ENCODE measurements at places on chromosomes 4 and X.
A peak's percentile ranks its signal among the peaks of the same experiment; 100 is the strongest.

- no peak for DNase-seq
Observed at GRCh38 chr4:9841072-9841471, 59.6 kb downstream of the DRD5 start.

DNA sequence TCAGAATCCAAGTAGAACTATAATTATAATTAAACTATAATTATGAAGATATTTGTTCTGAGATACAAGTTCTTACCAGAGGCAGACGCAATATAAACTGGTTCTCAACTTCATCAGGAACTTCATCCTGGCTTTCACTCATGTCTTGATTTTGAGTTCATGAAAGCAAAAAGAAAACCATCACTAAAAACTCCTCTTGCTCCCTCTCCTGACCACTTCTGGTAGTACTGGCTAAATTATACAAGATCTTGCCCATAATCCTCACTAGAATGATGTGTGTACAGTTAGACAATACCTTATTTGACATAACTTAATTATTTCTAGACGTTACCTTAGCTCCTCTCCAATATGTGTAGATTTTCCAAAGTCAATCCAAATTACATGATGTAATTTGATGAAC is 3.7 kb downstream of the TAF7L start:
- DNase-seq: no peak

- peak; percentile 8 for DNase-seq
Observed at GRCh38 chrX:130330706-130331105, 9.0 kb upstream of the SLC25A14 start.

DNA sequence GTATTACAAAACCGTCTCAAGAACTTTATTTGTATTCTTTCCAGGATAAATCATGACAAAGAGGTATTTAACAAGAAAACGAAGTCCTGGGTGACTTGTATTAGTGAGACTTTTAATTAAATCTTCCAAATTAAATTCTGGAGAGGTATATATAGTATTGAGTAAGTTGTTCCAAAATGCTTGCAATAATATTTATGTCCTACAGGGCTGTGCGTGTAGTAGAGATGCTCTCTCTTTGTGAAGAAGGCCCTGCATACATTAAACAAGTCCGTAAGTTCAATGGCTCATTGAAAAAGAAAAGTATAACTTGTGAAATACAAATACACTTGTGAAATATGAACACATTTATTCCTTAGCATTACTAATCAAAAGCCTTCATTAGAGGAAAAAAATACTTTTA is 211.4 kb downstream of the ARHGAP24 start:
- DNase-seq: no peak

- DNase-seq: no peak
Observed at GRCh38 chr4:174707051-174707676, 121.9 kb downstream of the GLRA3 start.

GRCh38 chrX:154525606-154526490 is 9.8 kb upstream of the FAM3A start:
- no peak for DNase-seq

GRCh38 chr4:140076307-140076706 is 77.7 kb downstream of the MAML3 start:
- DNase-seq: no peak

GRCh38 chrX:32408389-32408788 is 803.0 kb downstream of the DMD start:
- DNase-seq: no peak

GRCh38 chr4:186757696-186758355 is 34.2 kb upstream of the FAT1 start:
- DNase-seq: no peak

- DNase-seq: no peak
Observed at GRCh38 chr4:174263445-174263736, 20.1 kb downstream of the FBXO8 start.

GRCh38 chr4:1361431-1361830 is 14.4 kb downstream of the UVSSA start:
- DNase-seq: no peak

DNA sequence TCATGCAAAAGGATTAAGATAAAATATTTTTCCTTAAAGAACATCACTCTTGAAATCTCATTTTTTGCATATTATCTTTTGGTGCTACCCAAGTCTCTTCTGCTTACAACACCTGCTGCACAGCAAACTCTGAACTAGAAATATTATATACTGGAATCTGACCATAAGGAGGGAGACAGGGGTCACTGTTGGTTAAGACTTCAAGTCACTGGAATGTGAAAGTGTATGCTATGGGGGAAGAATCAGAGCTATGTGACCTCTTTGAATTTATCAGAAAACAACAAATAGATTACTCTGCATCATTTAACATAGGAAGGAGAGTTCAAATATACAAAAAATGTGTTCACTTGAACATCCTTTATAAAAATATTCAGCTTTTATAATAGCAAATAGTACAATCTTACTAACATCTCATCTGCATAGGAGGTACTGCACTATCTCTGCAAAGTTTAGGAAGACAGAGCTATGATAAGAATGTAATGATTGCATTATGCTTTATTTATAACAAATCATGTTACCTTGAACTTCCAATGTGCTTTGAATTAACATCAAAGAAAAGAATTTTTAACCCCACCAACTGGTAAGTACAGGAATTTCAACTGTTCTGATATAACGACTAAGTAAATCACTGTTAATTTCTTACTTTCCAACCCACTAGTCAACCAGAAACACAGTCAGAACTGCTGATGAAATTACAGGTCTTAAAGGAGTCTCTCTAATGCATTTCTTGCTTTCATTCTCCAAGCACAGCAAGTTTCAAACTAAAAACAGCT is 69.8 kb downstream of the ZNF827 start:
- DNase-seq: no peak

DNA sequence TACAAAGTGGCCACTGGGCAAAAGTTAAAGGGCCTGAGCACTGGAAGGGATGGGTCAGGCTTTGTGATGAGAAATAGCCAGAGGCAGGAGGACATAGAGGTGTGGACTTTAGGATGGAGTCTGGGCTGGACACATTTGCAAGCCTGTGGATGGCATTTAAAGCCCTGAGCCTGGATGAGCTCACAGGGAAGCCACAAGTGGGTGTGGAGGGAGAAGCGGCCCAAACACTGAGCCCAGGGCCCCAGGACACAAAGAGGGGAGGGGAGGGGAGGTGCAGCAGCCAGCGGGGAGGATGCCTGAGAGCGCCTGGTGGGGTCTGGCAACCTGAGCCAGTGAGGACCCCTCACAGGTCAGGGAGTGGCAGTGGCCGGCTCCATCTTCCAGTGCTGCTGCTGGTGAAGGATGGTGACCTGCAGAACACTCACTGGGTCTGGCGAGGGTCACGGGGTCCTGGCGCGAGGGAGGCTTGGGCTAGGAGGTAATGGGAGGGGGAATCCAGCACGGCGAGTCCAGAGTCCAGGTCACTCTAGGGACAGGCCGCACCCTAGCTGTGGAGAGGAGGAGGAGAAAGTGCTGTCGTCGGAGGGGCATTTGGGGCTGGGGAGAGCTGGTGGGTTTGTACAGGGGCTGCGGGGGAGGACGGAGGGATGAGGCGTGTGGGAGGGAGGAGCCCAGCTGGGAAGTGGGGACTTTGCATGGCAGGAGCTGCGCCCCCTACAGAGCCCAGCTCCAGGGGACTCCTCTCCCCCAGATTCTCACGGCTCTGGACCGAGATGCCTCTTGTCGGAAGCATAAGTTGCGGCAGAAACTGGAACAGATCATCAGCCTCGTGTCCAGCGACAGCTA is 7.0 kb downstream of the LAGE3 start:
- no peak for DNase-seq

GRCh38 chr4:143336781-143337599 is at the start of gene GAB1:
Gene GAB1, plus strand, starts transcription at chr4:143336876. Its CDS starts 313 bp downstream, at chr4:143337189.
- DNase-seq: no peak

- DNase-seq: no peak
Observed at GRCh38 chr4:180650273-180650672, 1592.9 kb upstream of the TENM3 start.

DNA sequence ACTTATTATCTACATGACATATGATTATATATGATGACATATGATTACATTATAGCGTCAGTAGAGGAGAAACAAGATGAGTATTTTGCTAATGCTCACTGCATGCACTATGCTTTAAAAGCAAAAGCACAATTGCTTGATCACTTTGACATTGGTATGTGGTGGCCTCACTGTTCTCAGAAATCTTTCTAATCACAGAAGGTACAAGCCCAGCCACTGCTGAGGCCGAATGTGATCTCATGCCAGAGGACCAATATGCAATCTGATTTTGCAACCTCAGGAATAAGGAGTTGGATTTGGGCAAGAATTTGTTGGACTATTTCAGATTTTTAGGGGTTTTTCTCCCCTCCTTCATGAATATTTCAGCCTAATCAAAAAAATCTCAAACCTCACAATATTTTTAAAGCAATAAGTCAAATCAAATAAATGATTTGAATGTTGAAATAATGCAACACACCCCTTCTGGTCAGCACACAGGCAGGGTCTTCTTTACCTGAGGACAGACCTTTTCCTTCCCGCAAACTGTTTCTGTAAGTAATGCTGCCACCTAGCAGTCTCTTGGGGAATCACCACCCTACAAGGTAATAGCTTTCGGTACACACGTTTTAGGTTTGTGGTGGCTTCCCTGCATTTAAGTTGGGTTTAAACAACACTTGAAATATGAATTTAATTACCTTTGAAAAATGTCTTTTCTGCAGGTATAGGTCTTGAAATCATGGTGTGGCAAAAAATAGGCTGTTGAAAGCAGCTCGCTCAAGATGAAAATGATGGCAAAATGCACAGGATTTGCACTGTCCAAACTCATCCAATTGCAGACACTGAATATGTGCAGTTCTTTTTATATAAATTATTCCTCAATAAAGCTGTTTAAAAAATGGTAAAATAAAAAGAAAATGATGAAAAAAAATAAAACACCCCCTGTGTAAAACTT is 4.8 kb upstream of the CXCL13 start:
- DNase-seq: no peak

DNA sequence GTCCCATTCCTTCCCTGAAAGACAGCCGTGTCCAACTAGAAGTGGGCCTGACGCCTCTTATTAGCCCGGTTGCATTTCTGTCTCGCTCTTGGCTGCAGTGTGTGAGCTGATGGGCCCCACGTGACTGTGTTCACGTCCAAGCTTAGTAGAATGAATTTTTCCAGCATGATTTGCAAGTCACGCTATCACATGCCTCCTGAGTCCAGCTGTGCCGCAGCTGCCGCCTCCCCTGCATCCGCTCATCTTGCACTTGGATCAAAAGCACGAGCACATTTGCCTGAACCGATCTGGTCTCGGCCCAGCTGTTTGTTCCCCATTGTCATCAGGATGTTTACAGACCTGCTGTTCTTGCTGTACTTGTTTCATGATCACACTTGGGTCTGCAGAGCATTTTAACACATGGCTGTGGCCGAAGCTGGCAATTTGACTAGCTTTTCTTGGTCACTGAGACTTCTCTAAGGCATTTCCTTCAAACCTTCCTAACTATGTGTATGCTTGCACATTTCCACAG is 126.5 kb downstream of the KIT start:
- DNase-seq: no peak

GRCh38 chrX:154603438-154604430 is 15.3 kb downstream of the CTAG1B start:
- peak; percentile 10 for DNase-seq

- DNase-seq: no peak
Observed at GRCh38 chrX:15816886-15817285, 26.6 kb downstream of the ZRSR2 start.

GRCh38 chr4:6383929-6384328 is 88.5 kb downstream of the PPP2R2C start:
- no peak for DNase-seq

GRCh38 chr4:162732876-162733275 is 433.8 kb downstream of the NAF1 start:
- DNase-seq: no peak

DNA sequence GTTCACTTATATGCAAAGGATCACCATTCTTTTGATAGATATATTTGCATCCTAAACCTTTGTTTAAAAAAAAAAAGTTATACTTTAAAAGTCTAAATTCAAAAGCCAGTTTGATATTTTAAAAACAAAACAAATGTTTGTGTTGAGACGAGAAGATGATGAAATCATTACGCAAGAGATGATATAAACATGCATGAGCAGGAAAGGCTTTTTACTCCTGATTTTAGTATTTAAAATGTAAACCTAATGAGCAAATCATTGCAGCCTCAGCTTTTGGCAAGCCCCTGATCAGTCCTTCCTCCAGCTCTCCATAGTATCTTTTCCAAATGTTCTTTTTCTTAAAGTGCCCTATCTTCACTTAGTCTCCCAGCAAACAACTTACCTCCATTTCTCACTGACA is 115.6 kb downstream of the ARAP2 start:
- DNase-seq: no peak

DNA sequence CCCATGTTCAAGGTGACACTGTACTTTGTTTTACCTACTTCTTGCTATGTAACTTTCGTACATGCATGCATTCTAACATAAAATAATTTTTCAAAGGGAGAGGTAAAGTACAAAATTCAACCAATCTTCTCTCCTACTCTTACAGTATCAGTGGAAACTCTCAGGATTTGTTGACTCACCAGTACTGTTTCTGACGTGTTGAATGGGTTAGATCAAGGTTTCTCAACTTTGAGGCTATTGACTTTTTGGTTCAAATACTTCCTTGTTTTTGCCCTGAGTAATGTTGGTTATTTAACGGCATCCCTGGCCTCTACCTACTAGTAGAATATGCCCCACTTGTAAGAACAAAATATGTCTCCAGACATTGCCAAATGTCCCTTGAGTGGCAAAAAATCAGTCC is 94.6 kb upstream of the SMAD1 start:
- no peak for DNase-seq

GRCh38 chr4:8009710-8010511 is 70.2 kb upstream of the AFAP1 start:
- DNase-seq: no peak

GRCh38 chr4:5469151-5469775 is 239.1 kb downstream of the EVC2 start:
- DNase-seq: no peak

DNA sequence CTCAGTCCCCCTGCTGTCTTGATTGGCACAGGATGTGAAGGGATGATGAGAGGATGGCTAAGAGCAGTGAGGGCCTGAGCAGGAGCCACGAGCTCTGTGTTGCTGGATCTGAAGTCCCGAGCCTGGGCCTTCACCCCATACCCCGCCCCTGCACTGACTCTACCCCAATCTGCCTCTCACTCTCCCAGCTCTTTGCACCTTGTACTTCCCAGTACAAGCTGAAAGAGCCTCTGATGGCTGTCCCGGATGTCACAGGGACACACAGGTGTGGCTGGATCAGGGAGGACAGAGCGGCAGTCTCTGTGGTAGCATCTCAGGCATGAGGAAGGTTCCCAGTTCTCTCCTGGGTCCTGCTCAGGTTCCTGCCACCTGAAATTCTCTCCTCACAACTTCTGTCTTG is 103.6 kb downstream of the CHIC2 start:
- no peak for DNase-seq

DNA sequence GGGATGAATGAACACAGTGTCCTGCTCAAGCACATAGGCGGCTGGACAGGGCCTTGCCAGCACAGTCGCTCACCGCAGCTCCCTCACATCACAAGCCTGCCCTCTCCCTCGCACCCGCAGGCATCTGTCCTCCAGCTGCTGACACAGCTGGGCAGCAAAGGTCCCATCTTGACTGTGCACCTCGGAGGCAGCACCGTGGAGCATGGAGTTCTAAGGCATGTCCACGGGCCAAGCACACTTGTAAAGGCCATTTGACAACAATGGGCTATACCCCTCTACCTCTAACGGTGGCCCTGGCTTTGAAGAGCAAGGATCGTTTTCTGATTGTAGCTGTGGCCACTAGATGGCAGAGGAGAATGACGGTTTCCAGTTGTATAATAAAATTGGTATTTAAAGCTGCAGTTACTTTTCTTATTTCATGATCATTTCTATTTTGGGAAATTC is 53.8 kb downstream of the APLN start:
- no peak for DNase-seq

GRCh38 chr4:144648042-144648441 is 2.1 kb downstream of the HHIP start:
- DNase-seq: no peak

GRCh38 chr4:139619644-139620043 is 46.0 kb upstream of the MGST2 start:
- DNase-seq: no peak
